ENCODE measurements at places on chromosomes 7 and 10.

DNA sequence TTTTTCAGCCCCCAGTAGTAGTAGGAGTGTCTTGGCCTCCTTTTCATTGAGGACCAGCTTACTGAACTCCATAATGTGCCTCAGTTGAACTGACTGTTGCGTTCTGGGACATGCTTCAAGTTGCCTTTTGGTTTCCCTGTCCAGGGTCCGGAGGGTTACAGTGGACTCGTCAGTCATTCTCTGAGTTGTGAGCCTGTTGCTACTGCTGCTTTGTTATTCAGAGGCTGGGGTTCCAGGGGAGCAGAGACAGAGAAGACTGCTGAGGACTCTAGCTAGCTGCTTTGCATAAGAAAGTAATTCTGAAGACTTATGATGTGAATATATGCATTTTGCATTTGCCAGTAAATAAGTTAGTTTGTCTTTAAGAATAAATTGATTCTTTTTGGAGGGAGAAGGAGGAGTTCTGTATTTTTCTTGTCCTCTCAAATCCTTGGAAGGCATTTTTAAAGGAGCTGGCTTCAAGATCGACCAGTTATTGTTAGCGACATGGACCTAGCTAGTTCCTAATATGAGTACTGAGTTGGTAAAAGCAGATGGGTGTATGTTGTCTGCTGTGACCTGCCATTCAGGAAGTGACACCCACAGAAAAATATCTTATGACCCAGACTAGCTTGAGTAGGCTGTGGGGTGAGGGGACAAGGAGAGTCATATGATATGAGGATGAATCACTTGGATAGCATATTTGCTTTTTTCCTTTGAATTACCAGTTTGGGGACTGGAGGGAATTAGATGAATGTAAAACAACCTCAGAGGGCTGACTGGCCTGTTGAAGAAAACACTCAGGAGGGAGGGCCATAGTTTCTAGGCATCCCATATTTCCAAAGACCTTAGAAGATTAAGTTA lies 8.3 kb downstream of the PI4K2A start:
- no peak for DNase-seq

GRCh38 chr10:2885288-2886278 lies 181.8 kb upstream of the PFKP start:
- DNase-seq = peak; percentile 88

DNA sequence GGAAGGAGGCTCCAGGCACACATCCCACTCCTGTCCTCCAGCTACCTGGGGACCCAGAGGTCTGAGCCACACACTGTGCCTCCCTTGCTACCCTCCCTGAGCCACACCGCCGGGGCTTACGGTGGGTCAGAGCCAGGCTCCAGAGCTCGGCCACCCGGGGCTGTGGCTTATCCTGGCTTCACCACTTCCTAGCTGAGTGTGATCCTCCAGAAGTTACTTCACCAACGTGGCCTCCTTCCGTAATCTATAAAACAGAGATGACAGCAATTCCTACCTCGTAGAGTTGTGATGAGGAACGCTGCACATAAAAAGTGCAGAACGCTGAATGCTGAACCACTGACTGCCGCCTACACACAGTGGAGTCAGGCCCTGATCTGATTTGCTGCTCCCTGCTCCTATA lies 285.0 kb downstream of the PRPF18 start:
- no peak for DNase-seq

DNA sequence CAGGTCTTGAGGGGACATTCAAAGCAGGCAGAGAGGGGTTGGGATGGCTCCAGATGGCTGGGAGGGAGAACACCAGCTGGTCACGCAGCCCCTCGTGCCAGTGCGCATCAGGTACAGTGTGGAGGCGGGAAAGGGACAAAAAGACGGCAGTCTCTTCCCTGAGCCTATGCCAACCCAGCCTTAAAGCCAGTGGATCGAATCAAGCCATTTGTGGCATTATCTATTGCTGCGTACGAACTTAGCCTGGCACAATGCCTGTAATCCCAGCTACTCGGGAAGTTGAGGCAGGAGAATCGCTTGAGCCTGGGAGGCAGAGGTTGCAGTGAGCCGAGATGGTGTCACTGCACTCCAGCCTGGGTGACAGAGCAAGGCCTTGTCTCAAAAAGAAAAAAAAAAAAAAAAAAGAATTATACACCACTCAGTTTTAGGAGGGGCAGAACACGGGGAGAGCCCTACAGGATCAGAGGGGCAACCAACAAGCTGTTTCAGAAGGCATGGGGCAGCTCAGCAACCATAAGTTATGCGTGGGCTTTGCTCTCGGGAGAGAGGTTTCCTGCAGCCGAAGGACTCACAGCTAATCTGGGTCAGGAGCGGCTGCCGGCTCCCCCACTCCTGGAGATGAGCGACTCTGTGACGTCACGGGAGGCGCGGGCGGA lies 356 bp upstream of the NDUFB2 start:
- DNase-seq = peak; percentile 95

GRCh38 chr10:97412891-97413304 lies 11.8 kb upstream of the RRP12 start:
- DNase-seq = no peak

- no peak for DNase-seq
Measured at GRCh38 chr10:100972904-100973535, 3.7 kb downstream of the SEMA4G start.

DNA sequence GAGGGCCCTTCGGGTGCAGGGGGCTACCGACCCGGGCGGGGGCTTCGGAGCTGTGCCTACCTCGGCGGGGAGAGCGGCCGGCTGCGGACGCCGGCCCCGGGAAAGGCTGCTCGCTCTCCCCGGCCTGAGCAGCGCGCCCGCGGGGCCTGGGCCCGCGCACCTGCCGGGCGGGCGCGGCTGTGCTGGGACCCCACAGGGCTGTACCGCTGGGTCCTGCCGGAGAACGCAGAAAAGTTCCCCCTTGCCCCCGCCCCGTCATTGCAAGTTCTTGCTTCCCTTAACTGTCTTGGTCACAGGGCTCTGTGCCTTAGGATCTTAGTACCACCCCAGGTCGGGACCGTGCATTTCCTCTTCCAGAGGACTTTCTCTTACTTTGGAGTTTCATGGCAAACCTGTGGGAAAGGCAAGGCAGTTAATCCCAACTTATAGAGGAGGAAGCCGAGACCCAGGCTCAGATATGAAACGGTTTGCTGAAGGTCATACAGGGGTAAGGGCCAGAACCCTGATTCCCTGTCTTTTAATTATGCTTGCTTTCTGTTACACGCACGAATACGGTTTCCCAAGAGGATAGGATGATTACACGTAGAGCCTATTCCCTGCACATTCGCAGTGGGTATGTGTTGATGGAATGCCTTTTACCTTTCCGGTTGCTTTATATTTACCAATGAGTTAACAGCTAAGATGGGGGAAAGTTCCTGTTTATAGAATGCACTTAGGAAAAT lies 652 bp downstream of the PCGF5 start:
- peak; percentile 48 for DNase-seq

DNA sequence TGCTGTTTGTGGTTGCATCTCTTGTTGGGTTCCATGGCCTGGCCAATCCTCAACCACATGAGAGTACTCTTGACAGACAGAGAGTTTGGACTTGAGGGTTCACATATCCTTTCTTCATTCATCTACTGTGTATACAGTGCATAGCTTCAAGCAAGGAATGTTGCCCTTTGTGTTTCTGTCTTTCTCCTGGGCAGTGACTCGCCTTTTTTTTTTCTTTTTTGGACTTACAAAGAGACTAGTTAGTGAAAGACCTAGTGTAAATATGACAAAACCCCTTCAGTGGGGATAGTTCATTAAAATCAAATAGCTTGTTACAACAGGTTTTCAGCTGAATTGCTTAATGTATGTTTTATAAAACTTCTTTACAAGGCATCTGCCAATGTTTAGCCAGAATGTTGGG lies 290.2 kb downstream of the FGFR2 start:
- no peak for DNase-seq

DNA sequence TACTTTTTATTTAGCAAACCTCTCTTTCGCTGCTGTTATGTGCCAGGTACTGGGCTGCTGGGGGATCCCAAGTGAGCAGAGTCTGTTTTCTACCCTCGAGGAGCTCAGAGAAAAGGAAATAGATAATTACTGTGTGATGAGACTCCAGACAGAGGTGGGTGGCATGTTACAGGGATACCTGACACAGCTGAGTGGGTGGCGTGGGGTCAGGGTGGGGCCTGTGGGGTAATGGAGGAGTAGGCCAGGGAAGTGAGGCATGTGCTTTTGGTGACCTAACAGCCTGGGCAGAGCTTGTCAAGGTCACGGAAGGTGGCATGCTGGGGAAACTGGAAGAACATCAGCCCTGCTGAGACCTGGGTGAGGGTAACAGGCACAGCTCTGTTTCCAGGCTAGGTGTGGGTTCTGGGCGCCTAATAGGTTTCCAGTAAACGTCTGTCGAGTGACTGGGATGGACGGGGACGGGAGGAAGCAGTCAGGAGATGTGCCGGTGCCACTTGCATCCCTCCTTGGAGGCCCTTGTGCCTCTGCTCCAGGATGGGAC lies 36.5 kb upstream of the MMD2 start:
- DNase-seq = no peak

DNA sequence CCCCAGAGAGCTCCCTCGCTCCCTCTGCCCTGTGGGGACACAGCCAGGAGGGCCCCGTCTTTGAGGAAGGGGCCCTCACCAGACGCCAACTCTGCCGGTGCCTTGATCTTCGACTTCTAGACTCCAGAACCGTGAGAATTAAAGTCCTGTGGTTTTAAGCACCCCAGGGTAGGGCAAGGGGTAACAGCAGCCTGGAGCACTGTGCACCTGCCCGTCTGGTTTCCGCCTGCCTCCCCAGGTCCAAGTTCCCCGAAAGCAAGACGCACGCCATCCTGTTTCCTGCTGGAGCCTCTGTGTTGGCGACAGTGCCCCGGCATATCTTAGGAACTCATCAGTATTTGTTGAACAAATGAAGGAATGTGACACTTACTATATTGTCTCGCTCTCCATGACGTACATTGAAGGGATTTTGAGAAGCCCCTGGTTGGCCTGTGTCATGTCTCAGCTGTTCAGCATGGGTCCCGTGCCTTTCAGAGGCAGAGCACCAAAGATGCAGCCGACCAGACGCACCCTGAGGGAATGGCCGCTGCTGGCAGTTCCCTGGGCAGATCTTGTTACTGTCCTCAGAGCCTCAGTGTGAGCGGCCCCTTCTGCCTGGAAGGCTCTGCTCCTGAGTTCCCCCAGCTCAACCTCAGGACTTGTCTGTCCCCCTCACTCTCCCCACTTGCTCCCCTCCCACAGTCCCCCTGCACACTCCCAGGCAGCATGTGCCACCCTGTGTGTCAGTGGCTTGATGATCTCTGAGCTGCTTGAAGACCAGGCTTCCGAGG lies 226.2 kb downstream of the TCERG1L start:
- peak; percentile 89 for DNase-seq

- no peak for DNase-seq
Measured at GRCh38 chr10:73786512-73786885, 1.1 kb downstream of the ZSWIM8 start.

DNA sequence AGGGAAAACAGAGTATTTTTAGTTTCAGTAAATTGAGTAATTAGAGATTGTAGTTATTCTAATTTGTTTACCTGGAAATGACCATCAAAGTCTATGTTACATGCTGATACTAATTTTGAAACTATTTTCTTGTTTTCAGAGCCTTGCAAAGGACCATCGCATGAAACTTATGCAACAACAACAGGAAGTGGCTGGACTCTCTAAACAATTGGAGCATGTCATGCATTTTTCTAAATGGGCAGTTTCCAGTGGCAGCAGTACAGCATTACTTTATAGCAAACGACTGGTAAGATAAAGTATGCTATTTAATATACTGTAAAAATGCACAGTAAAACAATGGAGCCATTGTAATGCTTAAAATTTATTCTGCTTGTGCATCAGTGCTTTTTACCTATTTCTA lies 78.5 kb downstream of the TRIM24 start:
- no peak for DNase-seq

DNA sequence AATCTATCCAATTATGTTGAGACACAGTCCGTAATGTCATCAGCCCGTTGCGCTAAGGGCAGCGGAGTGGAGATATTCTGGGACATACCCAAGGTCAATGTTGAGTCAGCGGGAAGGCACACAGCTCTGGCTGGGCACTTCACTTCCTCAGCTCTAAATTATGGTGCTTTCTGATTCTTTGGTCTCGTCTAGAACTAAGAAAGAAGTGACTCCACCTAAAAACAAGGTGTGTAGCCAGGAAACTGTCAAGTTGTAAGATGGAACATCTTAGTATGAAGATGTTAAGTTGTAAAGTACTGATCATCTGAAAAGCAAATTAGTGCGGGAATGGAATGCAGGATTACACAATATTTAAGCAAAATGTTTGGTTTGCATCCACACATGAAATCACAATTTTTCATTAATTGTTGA lies 43.1 kb downstream of the BAIAP2L1 start:
- no peak for DNase-seq

GRCh38 chr7:157005456-157006204 lies 4.8 kb downstream of the MNX1 start:
- DNase-seq = no peak

- DNase-seq = no peak
Measured at GRCh38 chr7:26964156-26964808, 99.9 kb upstream of the SKAP2 start.
